ENCODE measurements at places on chromosomes 2 and 18. TPM values are rescaled to one million over a fixed set of nuclear protein-coding genes. Genes with fewer than 3 reads are reported as not detected.
A peak's percentile ranks its signal among the peaks of the same experiment; 100 is the strongest.

Gene CD226
- 0.07 TPM for total RNA-seq

Gene FMNL2
- total RNA-seq, result 29.1 TPM

Gene RFTN2
- 8.1 TPM for total RNA-seq

Gene SPHKAP
- total RNA-seq, result not detected

DNA sequence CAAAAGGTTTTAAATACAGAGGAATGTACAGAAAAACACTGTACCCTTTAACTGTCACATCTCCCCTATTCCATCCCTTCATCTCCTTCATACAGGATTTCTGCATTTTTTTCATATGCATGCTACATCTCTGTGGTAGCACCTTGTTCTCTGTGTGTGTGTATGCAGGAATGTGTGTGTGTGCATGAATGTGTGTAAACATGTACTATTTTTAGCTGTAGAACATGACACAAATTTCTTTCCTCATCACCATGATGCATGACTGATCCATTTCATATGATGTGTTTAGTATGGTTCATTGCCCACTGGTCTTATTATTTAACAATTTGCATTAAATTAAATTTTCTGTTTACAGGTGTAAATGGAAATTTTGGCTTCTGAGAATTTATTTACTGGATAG, 21.5 kb upstream of the ZEB2 start:
- DNase-seq, result peak; percentile 40

DNA sequence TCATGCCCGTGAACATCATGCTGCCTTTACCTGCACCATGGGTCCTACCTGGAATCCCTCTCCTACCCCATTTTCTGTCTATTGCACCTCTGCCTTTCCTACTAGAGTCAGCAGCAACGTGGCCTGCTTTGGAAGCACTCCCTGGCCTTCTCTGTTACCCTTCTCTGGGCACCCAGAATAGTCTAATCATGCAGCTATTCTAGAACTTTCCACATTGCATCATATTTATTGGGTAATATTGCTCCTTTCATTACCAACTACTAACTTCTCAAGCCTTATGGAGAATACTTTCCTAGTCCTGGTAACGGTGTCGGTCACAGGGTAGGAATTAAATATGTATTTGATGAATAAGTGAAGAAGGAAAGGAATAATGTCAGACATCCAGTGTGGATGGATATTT, 33.3 kb upstream of the CREG2 start:
- DNase-seq, result no peak

DNA sequence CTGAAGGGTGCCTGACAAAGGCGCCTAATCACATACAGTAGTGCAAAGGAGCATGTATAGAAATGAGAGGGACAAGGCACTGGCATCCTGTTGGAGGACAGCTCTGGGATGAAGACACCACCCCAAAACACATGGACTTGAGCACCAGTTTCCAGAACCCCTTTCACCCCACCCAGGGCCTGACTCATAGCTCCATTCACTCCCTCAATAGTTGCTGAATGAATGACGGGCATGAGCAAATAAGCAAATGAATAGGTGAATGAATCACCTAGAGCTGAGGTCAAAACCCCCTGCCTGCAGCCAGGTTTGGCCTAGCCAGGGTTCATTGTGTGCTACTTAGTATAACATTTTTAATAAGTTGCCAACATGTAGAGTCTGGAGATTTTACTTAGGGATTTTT, 66.3 kb downstream of the NRP2 start:
- DNase-seq, result peak; percentile 70

DNA sequence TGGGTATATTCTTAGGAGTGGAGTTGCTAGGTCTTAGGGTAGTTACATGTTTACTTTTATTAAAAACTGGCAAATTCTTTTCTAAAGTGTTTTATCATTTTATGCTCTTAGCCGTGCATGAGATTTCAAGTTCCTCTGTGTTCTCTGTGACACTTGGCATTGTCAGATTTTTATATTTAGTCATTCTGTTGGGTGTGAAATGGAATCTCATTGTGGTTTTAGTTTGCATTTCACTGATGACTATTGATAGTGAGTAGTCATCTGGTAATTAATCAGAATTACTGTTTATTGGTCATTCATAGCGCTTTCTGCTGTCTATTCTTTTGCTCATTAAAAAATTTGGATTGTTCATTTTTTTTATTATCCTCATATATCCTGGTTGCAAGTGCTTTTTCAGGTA, 34.1 kb downstream of the RAB3GAP1 start:
- DNase-seq, result no peak

DNA sequence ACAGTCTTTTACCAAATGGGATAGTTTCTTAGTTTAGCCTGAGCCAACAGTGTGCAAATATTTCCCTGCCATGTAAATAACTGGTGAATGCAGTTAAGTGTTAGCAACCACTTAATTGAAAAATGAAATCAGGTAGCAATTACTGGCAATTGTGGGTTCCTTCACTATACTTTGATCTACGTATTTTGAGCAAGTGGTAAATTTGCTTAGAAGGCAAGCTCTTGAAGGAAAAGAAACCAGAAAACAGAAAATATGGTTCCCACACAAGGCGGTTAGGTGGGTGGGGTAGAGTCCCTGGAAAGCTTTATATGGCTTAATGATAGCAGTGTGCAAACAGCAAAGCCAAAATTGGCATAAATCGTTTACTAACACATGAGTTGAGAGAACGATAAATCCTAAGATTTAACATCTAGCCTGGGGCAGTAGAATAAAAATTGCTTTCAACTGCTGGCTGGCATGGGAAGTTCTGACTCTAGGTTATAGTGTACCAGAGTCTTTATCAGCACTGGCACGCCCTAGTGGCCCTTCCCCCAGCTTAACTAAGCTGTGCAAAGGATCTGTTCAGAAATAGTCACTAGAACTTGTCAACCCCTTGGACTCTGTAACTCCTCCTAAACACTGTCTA, 17.0 kb downstream of the SLC9A2 start:
- no peak for DNase-seq

DNA sequence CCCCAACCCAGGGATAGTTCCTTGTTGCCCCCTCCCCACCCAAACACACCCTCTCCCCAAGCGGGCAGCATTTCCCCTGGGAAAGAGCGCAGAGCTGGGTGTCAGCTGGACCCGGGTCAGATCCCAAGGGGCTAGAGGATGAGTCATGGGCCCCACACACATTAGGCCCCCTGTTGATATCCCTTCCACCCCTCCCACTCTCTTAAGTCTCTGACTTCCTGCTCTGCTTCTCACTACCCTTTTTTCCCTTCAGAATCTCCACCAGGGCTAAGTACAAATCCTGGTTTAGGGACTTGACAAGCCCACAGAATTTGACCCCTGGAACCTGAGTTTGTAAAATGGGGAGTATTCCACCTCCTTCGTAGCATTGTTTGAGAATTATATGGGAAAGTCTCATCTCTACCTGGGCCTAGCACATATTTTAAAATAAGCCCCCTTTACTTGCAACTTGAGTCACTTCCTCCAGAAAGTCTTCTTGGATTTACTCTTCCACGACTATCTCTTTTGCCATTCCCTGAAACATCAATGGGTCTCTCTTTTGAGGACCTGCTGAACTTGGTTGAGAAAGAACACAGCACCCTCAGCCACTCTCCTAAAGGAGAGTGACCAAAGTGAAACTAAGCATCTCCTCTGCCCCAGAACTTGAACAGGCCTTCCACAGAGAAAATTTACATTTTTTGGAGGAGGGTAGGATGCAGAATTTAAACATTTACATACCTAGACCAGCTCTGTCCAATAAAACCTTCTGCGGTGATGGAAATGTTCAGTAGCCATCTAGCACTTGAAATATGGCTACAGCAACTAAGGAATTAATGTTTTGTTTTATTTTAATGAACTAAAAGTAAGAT, 4.7 kb downstream of the RTKN start:
- no peak for DNase-seq

DNA sequence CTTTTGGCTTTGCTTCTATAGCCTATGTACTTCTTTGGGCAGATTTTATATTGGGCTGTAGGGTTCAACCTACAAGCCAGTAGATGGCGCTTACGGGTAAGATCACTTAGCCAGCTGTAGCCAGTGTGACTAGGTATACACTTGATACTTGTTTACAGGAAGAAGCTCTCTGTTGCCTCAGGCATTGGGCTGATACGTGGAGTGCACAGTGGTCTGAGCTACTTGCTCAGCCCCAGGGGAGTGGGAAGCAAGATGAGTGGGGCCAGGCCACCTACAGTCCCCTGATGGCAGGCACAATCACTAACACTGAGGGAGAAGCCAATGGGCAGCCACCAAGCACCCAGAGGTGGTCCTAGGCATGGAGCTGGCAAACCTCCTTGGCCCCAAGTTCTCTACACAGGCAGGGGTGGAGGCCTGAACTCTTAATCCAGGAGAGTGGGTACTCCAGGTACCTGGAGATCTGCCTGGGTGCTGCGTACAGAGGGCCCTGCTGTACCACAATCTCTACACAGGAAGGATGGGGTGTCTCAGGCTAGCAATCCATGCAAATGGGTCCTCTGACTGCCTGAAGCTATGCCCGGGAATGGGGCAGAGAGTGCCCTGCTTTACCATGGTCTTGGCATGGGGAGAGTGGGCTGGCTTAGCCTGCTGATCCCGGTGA, 122.2 kb downstream of the NCOA1 start:
- peak; percentile 5 for DNase-seq

- DNase-seq, result peak; percentile 91
Observed at GRCh38 chr18:10230072-10230471, 224.4 kb upstream of the APCDD1 start.

GRCh38 chr18:3448838-3449511, 997 bp upstream of the TGIF1 start:
- DNase-seq, result peak; percentile 77

- DNase-seq, result no peak
Observed at GRCh38 chr2:7703048-7703447, 785.8 kb downstream of the RNF144A start.

GRCh38 chr2:218648088-218648786, 11.2 kb downstream of the ZNF142 start:
- peak; percentile 41 for DNase-seq

DNA sequence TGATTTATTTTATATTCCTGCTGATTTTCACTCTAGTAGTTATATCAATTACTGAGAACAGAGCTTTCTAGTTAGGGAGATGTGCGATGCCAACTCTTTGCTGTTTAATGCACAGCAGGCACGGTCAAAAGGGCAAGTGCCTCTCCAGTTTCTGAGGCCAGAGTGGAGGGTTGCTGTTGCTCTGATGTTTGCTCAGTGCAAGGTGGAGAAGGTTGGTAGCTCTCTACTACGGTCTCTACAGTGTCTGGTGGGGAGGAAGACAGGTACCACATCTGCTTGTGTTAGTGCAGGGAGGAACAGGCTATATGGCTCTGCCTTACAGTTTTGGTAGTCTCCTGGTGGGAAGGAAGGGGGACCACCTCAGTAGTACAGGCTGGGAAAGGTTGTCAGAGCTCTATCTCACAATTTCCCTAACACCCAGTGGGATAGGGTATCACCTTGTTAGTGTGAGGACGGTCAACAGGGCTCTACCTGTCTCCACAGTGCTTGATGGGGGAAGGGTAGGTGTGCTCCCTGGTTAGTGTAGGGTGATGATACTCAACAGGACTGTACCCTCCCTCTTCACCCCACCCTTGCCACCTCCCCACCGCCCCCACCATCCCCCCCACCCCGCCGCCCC, 85.9 kb downstream of the FANCL start:
- DNase-seq, result no peak

GRCh38 chr2:166224197-166224596, 96.4 kb upstream of the SCN1A start:
- DNase-seq, result no peak

DNA sequence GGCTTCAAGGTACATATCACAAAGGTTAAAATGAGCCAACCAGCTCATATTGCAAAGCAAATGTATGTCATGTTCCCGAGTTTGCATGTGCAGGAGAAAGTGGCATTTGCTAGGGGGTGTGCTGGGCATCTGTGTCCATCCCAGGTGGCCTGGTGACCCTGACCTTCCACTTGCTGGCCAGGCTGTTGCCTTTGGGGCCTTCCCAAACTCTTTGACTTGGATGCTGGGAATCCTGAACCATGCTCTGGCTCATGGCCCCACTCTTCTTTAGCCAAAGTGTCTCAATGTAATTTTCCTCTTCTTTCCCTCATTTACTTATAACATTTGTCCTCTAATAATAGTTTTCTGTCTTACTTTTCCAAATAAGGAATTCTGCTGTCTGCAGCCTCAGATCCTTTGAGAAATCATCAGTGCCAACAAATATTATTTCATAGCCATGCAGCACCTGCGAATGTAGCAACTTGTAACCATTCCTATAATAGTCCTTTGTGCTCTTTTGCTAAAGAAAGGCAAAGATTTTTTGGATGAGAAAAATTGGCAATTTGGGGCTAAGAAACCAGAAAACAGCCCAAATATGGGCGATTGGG, 64.2 kb downstream of the MTCL1 start:
- DNase-seq, result no peak

GRCh38 chr18:52376104-52376503, 36.1 kb downstream of the DCC start:
- DNase-seq, result no peak

GRCh38 chr2:187962538-187962937, 329.1 kb upstream of the GULP1 start:
- DNase-seq, result no peak

DNA sequence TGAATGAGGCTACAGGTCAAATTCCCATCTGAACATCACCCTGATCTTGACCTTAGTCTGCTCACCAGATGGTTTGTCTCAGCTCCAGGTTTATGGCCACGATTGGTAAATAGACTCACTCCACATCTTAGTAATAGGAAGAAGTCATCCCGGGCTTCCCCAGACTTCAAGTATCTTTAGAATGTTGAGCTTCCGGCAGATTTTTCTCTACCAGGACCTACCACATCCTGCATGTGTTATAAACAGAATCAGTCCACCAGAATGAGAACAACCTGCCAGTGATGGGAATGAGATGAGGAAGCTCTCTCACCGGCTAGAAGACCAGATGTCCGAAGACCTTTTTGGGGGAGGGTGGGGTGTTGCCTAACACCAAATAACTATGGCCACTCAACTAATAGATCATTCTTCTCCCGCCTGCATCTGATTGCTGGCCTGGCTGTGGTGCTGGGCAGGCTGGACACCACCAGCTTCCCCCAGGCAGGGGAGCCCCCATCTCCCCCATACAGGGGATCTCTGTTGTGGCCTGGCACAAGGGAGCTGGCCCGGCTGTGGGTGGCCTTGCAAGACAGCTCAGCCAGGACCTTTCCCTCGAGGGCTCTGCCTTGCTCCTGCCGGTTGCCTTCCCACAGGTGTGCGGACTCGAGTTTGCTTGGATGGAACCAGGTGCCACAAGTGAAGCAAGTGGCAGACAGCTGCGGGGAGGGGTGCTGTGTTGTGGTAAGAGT, 88.5 kb downstream of the SH3RF3 start:
- peak; percentile 93 for DNase-seq

GRCh38 chr2:168194784-168195522, 52.4 kb downstream of the STK39 start:
- no peak for DNase-seq
